ENCODE measurements at places on chromosomes 3 and 15.

DNA sequence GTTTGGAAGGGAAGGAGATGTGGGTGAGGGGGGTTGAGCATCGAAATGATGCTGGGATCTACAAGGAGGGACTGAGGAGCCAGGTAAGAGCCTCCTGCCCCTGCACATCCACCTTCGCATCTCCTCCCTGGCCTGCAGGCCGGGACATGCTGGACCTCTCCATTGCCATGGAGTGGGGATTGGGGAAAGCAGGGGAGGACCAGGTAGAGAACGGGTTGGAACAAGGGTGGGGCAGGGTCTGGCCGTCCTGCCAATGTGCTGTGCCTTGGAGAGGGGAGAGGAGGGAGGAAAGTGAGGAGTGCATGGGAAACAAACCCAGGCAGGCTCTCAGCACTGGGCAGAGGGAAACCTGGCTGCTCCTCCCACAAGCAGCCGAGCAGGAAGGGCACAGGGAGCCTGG is 10.6 kb downstream of the PLA2G4B start:
- no peak for DNase-seq

DNA sequence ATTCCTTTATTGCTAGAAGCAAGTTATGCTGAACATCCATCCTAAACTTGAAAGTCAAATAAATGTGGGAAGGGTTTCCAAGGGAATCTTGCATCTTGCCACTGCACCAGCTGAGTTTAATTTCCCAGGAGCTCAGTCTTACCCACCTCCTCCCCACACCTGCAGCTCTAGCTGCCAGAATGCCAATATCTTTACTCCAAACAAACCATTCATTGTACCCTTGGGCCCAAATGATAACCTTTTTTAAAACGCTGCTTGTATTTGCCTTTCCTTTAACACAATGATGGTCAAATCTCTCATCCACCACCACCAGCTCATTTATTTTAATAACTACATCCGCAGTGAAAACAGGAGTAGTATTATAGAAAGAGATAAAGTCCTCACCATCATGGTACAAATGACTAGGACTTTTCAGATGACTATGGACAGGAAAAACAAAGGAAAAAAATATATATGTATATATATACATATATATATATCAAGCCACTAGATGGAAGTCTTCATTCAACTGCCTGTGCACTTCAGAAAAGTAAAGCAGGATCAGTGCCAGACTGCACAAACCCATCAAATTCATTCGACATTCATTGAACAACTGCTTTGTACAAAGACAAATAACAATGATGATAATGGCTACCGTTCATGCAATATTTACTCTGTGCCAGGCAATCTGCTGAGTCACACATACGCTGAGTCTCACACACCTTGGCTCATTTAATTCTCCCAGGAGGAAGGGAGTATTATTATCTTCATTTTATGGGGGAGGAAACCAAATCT is 44.0 kb downstream of the BFSP2 start:
- DNase-seq = no peak

DNA sequence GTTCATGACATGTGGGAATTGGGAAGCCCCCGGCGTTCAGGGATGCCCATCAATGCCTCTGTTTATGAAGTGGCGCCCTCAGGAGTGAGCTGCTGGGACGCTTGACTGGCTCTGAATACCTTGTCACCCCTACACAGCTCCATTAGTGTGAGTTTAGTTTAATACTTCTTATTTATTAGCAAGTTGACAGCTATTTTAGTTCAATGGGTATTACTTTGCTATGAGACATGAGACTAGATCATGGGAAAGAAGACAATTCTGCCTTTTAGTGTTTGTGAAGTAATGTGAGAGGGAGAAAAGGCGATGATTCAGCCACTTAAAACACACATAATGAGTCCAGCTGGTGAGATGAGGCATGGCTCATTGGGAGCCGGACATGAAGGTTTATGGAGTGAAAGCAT is 678.5 kb downstream of the NR2F2 start:
- DNase-seq = no peak

- no peak for DNase-seq
Measured at GRCh38 chr3:45137656-45138181, 8.5 kb downstream of the CDCP1 start.

DNA sequence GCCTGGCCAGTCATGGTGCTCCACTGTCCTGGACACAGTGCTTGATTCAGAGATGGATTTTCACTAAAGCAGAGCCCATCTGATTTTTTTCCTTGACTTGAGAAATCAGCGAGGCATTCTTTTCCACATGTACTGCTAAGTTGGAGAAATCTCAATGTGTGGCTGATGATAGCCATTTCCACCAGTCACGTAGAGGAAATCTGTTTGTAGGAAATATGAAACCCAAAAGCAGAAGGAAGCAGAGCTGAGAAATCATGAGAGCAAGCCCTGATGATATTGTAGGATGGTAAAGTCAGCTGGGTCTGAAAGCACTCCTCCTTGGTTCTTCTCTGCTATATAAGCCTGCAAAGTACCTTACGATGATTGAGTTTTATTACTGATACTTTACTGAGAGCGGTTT is 1233.4 kb downstream of the ROBO2 start:
- no peak for DNase-seq

- DNase-seq = no peak
Measured at GRCh38 chr15:78618064-78618463, 2.7 kb downstream of the CHRNA3 start.

GRCh38 chr3:129023909-129024308 is 22.8 kb downstream of the EFCC1 start:
- DNase-seq = no peak

DNA sequence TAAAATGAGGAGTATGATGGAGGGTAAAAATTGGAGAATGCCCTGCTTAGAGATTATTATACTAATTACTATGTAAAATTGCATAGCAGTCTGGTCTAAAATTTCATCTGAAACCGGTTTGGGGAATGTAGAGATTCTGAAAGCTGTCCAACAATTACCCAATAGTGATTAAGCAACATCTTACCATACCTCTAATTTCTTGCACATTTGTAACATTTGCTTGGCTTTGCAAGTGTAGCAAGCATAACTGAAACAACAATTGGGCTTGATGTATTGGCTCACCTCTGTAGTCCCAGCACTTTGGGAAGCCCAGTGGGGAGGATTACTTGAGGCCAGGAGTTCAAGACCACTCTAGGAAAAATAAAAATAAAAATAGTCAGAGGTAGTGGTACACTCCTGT is 17.4 kb downstream of the AADACL2 start:
- no peak for DNase-seq

DNA sequence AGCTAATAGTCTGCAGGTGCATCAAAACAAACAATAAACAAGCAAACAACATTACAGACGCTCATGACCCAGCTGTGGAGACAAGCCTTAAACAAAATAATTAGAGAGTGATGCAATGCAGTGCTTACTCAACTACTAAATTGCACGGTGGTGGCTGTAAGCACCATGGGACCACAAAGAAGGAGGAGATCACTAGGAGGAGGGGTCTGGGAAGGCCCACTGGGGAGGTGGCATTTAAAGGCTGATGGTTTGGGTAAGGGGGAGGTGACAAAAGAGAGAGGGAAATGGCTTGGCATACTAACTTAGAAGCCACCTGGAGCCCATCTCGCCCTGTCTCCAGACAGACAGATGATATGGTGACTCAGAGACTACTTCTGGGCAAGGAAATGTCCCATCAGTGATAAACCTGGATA is 516.7 kb downstream of the FOXP1 start:
- DNase-seq = no peak

DNA sequence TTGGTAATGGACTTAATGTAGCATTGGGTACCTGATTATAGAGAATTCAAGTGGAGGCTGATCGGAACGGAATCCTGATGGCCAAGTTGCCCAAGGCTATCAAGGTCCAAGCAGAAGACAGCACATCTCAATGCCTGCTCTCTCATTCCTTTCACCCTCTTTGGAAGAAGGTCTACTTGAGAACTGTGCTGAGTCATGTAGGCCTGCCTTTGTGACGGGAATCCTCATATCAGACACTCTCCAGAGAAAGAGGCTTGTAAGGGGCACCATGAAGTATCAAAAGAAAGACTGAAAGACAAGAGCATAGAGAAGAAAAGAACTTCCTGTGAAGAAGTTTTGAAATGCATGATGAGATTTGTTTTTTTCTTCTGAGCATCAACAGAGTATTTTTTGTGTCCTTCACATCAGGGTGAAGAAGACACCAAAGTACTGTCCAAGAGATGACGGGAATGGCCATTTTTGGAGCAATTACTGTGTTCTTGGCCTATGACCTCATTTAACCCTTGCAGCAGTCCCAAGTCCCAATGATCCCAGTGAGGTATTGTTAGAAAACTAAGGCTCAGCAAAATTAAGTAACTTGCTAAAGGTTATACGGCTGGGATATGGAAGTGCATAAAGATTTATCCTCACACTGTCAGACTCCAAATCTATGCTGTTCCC is 13.2 kb upstream of the LARP6 start:
- no peak for DNase-seq

DNA sequence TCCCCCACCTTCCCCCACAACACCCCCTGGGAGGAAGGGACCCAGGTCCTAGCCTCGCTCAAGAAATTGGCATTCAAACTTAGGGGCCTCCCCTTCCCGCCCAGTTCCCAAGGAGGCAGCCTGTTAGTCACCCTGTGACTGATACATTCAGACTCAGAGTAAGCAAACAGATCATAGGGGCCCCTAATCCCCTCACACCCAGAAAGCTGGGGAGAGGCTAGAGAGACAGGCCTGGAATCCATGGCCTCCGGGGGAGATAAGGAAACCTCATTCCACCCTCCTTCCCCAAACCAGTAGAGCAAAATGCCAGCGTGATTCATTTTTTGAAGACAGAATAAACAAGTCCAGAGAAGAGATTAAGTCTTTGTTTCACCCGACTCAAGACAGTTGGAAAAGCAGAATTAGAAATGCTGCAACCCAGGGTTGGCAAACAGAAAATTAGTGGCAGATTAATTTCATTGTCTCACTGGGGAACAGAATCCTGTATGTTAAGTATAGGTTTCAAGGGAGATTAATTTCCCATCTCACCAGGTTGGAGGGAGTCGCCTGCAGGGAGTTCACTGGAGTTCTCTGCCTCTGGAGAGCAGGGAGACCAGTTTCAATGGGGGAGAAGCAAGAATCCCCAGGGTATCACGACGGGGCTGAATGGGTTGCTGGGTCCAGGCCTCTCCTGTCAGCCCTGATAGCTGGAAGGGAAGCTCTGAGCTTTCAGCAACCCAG is 268.3 kb downstream of the UACA start:
- DNase-seq = no peak

- DNase-seq = no peak
Measured at GRCh38 chr3:41101231-41101630, 98.1 kb upstream of the CTNNB1 start.

DNA sequence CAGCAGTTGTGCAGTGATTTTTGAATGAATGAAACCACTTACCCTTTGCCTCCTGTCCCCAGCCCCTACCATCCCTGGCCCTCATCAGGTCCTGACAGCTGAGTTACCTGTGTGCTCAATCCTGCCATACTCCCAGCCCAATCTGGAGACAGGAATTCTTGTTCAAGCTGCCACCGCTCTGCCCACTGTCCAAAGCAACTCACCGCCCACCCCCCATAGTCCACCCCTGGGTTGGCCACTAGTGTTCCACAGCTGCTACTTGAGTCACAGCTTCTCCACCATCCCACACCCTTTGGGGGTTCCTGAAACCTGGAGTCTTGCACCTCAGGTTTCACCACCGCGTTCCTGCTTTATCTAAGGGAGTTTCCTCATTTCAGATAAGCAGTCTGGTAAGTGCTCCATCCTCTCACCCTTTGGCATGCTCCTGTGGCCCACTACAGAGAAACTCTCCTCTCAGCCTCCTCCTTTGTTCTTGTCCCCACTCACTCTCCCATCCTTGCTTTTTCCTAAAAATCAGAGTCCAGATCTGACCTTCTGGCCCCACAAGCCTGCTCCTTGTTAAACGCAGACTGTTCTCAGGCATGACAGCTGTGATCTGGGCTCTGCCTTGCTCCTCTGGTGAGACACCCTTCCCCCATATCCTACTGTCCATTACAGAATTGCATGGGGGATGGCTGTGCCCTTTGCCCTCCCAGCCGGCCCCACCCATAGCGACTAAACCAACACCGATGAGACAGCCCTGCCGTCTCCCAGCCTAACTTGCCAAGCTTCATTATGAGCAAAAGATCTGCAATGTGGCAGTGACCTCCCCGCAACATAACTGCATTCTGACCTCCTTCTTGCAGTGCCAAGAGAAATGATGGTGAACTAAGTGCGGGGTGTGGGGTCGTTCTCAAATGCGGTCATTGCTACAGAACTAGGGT is 50.0 kb downstream of the CYP19A1 start:
- no peak for DNase-seq

DNA sequence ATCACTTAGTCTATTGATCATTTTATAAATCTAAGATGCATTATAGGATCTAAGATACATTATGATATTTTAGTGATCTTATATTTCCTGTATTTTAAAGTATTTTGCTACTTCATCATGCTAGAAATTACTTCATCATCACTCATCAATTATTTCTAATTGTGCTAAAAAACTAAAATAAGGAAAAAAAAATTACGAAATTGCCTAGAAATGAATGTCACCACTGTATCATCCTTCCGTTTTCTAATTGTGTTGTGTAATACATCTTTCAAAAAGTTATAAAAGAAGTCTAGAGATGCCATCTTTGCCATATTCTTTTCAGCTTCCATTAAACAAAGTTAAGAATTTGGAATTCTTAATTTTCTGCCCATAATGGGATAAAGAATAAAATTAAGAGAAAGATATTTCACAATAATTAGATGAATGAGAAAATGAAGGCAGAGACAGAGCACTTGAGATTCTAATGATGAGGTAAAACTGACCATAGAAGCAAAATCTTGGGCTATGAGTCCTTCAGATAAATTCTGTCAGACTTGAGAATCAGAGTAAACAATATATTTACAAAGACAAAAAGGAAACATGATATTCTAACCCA is 48.8 kb downstream of the ALDH1A2 start:
- no peak for DNase-seq

- DNase-seq = no peak
Measured at GRCh38 chr3:97960993-97961766, 11.1 kb downstream of the RIOX2 start.

DNA sequence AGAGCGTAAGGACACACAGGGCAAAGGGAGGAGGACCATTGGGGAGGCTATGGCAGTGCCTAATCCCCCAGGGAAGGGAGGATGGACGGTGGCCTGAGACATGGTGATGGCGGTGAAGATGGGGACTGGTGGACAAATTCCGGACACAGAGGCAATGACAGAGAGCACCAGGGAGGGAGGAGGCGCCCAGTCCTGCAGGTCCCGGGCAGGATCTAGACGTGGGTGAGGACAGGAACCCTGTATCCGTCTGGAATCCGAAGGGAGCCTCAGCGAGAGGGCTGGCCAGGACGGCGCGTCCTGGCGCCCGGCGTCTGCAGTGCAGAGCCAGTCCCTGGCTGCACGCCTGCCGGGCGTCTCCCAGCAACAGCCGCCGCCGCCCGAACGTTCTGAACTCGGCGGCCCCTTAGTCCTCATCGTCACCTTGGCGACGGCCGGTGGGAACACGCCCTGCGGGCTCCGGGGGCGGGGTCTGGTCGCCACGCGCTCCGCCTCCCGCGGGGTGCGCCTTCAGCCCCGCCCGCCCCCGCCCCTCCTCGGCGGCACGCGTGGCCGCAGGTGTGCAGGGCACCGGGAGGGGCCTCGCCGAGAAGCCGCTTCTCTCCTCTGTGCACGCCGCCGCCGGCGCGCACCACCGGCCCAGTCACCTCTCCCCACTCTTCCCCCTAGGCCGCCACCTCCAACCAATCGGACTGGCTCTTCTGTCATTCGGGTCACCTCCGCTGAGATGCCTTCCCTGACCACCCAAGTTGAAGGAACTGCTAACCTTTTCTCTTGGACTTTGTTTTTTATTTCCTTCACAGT is 11.6 kb downstream of the XIRP1 start:
- peak; percentile 75 for DNase-seq
